ENCODE measurements at places on chromosomes 16 and 17. TPM values are rescaled to one million over a fixed set of nuclear protein-coding genes. Genes with fewer than 3 reads are reported as not detected.
A peak's percentile ranks its signal among the peaks of the same experiment; 100 is the strongest.

DNA sequence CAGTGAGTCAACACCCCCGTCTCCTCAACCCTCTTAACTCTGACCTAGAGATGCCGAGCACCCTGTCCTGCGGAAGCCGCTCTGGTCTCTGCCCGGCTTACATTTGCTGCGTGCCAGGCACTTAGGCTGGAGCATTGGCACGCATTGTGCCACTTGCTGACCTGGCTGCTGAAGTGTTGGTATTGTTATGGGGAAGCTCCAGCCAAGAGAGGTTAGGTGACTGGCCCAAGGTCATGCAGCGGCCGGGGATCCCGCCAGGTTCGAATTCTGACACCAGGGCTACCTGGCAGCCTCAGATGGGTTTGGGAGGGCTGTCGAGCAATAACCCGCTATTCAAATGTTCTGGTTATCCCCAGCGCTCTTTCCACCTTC lies 5.0 kb upstream of the HSD17B1 start:
- no peak for DNase-seq

Gene SPEM1
- total RNA-seq = not detected

Gene IRF8
- 33.3 TPM for total RNA-seq

- DNase-seq = no peak
These were observed 127.2 kb downstream of the HS3ST3B1 start for GRCh38 chr17:14427900-14428647.

DNA sequence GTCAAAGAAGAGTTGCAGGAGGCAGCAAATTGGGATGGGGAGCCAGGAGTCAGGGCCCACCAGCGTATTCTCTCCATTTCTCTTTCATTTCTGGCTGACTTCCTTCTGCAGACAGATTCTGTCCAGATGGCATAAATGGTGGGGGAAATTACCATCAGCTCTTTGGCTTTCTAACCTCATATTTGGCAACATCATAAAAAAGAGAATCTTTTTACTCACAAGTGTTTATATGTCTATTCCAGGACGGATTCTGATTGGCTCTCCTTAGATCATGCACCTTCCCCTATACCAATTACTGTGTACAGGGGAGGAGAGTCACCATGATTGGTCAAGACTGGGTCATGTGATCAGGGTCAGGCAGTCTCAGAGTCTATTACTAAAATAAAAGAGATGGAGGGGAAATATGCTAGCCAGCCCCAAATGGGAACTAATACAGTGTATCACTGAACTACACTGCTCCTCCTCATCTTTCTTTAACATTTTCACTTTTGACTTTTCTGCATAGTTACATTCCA lies 537.1 kb upstream of the EEF2KMT start:
- DNase-seq = no peak

Gene CACNA1G
- total RNA-seq = 0.06 TPM

DNA sequence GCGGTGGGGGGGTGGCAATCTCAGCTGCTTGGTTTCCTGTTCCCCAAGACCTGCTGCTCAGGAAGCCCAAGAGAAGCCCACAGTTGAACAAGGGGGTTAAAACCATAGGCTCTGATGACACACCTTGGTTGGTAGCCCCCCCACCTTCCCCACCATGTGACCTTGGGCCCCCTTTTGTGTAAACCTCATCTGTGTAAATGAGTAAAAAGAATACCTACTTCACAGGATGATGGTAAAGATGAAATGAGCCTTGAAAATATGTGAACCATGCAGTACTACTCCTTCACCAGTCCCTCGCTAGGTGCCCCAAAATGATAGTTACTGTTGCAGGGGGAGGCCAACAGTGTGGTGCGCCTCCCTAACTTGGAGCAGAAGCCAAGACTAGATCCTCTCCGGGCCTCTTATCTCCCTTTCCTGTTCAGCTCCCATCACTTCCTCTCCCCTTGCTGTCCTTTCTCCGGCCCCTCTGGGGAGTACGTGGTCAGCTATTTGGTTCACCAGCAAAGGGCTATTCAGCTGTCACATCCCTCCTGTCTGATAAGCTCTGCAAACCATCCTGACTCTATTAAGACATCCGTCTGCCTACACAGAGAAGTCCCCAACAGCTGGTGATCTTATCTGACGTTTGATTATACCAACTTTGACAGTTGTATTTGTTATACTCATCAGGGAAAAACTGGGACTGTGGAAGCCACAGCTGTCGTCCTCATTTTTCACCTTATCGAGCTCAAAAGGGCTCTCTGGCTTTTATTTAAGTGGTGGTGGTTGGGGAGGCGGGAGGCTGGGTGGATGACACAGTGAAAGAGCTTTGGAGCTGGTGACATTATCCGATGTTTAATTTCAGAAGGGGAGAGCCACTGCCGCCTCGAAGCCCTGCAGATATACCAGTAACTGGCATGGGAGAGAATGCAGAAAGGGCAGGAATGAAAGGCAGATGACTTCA lies 19.9 kb downstream of the DCAKD start:
- DNase-seq = no peak

- DNase-seq = no peak
These were observed 129.6 kb upstream of the TNRC6C start for GRCh38 chr17:77828749-77829539.

DNA sequence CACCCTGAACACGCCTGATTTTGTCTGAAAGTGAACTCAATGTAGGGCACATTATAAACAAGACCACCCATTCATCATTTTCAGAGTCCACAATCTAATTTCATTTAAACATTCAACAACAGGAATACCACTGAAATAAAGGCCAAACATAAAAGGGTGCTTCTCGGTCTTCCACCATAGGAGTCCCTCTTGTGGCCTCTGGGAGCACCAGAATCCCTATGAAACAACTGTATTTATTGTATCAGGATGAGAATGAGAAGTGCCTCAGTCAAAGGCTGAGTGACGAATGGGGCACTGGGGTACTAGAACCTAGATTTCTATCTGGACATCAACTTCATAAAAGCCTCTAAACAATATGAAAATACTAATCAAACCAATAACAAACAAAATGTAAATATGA lies 40.4 kb downstream of the NXPH3 start:
- DNase-seq = no peak

Gene ZMYND15
- 5.1 TPM for total RNA-seq

Gene PRSS8
- 64.6 TPM for total RNA-seq

Gene KRT13
- total RNA-seq = not detected

DNA sequence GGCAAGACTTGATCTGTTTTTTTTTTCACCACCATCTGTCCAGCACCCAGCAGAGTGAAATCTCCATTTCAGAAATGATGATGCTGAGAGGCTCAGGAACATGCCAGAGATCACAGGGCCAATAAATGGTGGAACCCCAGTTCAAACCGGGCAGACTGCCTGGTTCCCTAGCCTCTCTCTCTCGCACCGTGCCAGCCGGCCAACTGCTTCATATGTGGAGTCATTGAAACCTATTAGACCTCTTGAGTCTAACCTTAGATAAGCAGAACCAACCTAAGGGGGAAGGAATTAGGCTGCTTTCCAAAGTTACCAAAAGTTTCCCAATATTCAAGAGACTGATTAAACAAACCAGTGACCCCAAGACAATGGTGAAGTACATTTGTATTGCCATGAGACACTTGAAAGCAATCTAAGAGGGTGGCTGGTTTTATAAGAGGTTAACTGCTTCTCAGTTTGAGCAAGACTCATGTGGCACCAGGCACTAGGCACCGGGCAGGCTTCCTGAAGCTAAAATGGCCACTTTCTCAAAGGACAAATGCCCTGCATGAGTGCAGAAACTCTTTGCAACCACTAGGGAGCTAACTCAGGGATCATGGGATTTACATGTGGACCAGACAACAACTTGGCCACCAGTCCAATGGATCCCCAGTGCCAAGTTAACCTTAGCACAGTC lies 18.4 kb downstream of the TOX3 start:
- no peak for DNase-seq

DNA sequence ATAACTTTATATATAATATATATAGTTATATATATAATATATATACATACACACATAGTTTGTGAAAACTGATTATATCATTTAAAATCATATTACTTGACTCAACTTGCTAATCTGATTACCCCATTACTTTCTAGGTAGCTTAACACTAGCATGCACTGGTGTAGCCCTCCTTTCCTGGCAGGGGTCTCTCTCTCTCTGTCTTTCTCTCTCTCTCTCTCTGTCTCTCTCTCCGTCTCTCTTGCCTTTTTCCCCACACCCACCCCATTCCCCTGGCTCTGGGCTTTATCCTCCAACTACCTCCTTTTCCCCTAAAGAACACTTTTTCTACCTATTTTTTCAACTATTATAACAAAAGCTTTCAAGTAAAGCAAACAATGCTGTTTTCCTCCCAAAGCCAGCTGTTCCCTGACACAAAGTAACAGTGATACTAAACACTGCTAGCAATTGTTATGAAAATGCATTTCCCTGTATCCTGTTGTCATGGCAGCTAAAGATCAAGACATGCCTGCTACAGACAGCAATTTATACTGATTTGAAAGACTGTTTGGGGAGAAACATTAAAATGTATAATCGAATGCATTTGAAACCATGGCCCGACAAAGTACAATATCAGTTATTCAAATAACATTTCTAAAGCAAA lies 89.4 kb downstream of the CHD9NB start:
- no peak for DNase-seq

Gene FBXL16
- total RNA-seq = 44.9 TPM

Gene NAA60
- total RNA-seq = 51.6 TPM

GRCh38 chr17:49086649-49087048 lies 45.9 kb upstream of the B4GALNT2 start:
- no peak for DNase-seq

- DNase-seq = peak; percentile 49
These were observed 5.1 kb upstream of the KLHL36 start for GRCh38 chr16:84643180-84643583.

DNA sequence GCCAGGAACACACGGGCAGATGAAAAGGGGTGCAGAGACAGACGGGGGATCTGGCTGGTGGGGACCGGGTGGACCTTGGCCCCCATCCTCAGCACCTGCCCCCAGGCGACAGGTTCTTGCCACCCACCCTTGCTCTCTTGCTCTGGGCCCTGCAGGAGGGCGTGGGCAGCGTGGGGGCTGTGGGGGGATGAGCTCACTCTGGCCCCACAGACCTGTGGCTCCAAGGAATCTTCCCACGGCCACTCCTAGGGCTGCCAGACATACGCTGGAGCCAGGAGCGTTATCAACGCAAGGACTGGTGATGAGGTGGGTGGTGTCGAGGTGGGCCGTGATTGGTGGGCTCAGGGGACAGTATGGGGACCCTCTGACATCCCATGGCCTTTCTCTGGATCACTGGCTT lies 6.3 kb downstream of the CTRB1 start:
- DNase-seq = no peak

Gene MYO15A
- 1.3 TPM for total RNA-seq

DNA sequence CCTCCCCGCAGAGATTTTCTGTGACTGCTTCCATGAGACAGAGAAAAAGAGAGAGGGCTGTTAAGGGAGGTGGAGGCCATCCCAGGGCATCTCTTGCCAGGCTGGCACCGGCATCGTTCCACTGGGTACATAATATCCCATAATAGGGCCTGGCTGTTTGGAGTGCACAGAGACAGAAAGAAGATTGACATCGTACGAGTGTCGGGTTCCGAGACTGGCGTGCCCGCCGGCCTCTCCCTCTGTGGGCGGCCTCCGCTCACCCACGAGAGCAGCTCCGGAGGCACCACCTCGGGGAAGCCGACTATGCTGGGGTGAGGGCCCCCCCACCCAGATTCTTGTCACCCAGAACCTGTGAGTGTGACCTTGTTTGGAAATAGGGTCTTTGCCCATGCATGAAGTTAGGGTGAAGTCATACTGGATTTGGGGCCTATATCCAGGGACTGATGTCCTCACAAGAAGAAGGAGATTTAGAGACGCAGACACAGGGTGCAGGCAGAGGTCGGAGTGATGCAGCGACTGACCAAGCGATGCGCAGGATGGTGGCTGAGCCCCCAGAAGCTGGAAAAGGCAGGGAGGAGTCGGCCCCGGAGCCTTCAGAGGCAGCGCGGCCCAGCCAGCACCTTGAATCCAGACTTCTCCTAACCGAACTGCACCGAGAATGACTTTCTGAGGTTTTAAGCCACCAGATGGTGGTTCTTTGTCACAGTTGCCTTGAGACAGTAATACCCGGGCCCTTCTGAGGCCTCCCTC lies 101.8 kb upstream of the CIBAR2 start:
- DNase-seq = peak; percentile 8

Gene PLSCR3
- total RNA-seq = 35.0 TPM

DNA sequence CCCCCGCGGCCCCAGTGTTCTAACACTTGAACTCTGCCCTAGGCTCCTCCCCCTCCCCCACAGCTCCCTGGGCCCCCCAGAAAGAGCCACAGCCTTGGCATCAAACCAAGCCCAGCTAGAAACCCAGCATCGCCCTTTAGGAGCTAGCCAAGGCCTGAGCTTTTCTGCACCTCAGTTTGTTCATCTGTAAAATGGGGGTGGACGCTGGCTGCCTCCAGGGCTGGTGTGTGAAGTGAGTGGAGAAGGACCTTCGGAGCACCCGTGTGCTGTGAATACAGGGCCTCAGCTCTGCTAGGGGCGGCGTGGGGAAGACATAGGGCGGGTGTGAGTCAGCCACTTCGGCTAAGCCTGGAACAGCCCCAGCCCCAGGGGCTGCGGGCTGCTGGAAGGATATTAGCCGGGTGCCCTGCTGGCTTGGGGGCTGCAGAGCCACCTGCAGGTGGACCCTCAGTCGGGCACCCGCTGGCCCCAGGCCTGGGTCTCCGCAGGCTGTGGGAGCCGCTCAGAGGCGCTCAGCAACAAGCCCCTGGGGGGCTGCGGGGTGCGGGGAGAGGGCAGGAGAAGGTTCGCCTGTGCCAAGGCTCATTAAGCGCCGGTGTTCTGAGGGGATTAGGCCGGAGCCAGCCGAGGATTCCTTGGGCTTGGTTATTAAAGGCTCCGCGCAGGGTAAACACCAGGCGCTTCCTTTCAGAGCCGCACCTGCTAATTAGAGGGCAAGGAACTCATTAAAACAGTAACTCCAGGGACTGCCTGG lies 217.0 kb upstream of the CIBAR2 start:
- DNase-seq = peak; percentile 88

DNA sequence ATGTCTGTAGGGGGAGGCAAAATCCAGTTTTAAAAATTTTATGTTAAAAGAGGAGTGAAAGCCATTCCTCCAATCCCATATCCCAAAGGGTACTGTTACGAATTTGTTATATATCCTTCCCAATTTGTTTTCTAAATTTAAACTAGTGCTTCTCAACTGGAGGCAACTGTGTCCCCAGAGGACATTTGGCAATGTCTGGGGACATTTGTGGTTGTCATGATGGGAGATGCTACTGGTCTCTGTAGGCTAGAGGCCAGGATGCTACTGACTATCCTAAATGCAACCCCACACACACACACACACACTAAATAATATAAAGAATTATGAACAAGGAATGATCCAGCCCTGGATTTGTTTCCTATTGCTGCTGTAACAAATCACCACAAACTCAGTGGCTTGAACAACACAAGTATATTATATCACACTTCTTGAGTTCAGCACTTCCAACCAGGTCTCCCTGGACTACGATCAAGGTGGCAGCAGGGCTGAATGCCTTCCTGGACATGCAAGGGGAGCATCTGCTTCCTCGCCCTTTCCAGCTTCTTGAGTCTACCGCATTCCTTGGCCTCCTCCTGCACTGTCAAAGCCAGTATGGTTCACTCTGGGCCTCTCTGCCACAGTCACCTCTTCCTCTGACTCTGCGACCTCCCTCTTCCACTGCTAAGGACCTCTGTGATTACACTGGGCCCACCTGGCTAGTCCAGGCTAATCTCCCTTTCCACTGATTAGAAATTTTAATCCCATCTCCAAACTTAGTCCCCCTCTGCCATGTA lies 30.1 kb downstream of the ARHGAP17 start:
- DNase-seq = no peak

Gene CLDN7
- 233 TPM for total RNA-seq

Data from kidney (tissue), 22 donors.